Suprapubic skin (tissue), 4 donors: ENCODE measurements at places on chromosomes 13 and 19.
A peak's percentile ranks its signal among the peaks of the same experiment; 100 is the strongest.

- no peak for DNase-seq
Measured at GRCh38 chr13:111502957-111503356, 182.5 kb downstream of the TEX29 start.

DNA sequence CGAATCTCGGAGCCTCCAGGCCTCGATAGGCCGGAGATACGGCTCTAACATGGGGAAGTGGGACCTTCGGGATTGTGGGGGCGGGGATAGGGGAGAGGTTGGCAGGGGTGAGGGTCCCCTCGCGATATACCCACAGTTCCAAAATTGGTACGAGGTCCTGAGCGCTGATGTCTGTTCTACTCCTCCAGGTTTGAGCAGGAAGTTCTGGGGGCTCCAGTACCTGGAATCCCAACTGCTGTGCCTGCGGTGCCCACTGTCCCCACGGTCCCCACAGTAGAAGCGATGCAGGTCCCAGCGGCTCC is 447 bp downstream of the RBM42 start:
- no peak for DNase-seq

- no peak for DNase-seq
Measured at GRCh38 chr19:9566729-9567128, 17.6 kb downstream of the ZNF121 start.

DNA sequence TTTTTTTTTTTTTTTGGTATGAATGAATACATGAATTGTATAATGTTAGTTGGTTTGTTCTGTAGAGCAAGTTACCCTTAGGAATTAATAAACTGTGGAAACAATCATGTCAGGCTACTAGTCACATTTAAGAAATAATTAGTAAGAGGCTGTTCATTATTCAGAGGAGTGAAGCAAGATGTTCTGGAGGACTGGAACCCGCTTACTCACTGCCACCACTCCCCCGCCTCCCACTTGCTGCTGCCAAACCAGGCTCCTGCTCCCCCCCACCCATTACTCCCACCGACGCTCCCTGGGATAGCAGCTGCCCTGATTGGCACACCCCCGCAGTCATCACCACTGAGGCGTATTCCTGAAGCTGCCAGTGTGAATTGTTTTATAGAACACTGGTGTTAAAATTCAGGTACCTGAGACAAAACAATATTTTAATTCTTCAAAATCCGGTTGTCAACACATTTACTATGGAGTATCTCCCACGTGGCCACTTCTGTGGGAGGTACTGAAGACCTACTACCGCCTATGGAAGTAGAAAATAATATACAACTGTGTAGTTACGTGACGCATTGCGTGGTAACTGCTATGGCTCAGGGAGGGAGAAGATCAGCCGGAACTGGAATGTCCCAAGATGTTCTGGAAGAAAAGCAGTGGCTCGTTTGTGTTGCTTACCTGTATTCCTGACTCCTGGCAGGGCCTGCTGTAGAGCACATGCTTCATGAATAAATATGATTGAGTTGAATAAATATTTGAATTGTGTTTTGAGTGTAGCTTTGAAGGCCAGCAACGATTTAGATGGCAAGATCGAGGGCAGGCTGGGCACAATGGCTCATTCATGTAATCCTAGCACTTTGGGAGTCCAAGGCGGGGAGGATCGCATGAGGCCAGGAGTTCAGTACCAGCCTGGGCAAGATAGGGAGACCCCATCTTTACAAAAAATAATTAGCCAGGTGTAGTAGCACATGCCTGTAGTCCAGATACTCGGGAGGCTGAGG is 1.7 kb downstream of the DPY19L3 start:
- peak; percentile 81 for DNase-seq

- DNase-seq, result no peak
Measured at GRCh38 chr19:14096272-14096992, 5.9 kb upstream of the SAMD1 start.

GRCh38 chr19:1763648-1764639 is 10.6 kb downstream of the ONECUT3 start:
- no peak for DNase-seq
